ENCODE measurements at places on chromosomes 1 and 21.

DNA sequence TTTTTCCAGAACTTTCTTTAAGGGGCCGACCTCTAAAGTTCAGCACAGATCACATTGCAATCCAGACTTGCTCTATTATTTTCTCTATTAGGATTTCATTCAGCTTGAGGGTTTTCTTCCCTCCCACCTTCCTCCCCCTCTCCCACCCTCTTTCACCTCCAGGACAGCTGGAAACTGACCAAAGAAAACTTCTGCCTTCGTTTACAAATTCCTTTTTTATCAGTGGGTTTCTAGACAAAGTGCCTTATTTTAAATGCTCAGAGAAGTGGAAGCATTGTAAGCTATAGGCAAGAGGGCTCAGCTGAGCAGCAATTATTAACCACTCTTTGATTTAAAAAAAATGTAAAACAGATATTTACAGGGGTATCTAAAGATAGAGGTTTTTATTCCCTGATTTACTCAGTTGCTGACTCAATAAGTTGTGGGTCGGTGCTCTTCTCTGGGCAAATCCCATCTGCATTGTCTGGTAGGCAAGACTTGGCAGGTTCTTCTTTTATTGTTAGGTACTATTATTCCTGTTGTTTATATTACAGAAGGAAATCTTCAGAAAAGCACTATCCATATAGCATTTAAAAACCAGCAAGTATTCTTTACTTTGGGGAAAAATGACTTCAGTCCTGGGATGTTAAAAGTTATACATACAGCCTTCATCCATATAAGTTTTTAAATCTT is 277.0 kb upstream of the C1orf105 start:
- DNase-seq, result no peak

DNA sequence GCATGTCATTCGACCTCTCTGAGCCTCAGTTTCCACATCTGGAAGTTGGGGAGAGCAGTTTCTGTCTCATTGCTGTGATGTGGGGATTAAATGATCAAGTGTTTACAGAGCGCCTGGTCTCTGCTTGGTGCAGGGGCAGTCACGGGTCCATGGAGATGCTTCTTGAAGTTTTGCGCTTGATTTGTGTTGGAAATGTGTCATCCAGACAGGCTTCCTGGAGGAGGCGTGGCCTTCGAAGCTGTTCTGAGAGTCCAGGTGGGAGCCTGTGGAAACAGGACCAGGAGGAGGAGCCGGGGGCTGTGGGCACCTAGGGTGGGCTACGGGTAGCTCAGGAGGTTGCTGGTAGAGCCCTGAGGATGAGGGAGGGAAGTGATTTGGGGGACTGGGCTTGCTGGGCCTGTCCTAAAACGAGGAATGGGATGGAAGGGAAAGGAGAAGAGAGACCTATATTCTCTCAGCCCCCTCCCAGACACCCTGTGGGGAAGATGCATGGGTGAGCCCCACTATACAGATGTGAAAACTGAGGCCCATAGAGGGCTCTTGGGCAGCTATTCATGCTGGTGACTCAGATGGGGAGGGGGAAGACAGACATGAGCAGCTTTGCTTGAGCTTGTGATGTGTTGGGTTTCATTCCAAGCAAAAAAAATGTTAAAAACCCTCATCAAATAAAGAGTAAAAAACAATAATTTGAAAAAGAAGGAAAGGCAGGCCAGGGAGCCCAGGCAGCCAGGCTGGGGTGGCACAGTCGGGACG is 107.2 kb upstream of the WNT4 start:
- DNase-seq, result no peak

GRCh38 chr1:40849801-40850592 is 12.2 kb downstream of the CITED4 start:
- peak; percentile 73 for DNase-seq

DNA sequence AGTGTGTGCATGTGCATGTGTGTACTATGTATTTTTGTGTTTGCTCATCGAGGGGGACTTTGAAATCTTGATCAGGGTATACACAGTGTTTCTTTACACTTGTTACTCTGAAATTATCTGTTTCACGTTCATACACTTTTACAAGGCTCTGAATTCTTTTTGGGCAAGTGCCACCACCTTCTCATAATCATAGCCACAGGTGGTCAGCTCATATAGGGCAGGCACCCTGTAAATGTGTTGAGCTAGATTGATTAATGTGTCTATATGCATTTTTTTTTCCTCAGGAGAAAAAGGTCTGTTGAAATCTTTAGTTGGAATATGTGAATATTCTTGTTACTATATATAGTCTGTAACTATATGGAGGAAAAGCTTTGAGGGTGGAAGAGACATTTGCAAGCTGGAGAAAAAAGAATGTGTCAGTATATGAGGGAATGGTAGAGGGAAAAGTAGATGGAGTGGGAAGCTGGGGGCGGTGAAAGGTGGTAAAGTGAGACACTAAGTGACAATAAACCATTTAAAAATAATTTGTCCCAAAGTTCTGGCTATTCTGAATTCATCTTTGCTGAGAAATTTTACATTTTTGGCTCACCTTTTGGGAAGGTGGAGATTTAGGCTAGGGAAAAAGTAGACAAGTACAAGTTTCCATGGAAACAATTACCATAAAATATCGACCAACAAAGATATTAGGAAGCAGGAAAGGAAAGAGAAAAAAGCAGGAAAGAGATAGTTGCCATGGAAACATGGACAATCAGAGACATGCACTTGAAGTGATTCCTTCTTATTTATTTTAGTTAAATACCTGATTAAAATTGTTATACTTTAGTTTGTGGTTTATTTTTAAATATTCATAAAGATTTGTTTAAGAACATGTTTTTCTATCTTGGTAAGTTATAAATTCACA is 277.5 kb downstream of the PDE4B start:
- no peak for DNase-seq

DNA sequence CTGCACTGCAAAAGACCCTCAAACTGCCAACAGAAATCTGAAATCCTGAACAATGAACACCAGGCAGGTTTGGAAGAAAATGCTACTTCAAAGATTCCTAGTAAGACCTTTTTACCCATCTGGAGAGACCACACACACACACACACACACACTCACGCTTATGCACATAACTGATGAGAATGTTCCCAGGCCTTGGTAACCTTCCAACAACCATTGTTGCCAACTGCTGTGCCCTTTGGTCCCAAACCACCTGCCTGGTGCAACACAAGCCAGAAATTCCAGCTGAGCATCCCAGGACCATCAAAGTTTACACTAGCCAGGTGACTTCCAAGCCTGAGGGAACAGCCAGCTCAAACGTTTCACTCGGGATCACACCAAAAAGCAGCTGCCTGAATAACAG is 56.9 kb downstream of the SEC16B start:
- DNase-seq, result no peak

- DNase-seq, result no peak
These were observed 22.8 kb downstream of the TAS1R2 start for GRCh38 chr1:18836654-18837053.

GRCh38 chr1:114310695-114311271 is 157.1 kb upstream of the SYT6 start:
- no peak for DNase-seq

- DNase-seq, result no peak
These were observed 122.3 kb upstream of the BACE2 start for GRCh38 chr21:41045534-41046268.

GRCh38 chr1:85563139-85563538 is 17.4 kb upstream of the CCN1 start:
- DNase-seq, result no peak

GRCh38 chr1:203631946-203632345 is 5.3 kb downstream of the ATP2B4 start:
- DNase-seq, result no peak

DNA sequence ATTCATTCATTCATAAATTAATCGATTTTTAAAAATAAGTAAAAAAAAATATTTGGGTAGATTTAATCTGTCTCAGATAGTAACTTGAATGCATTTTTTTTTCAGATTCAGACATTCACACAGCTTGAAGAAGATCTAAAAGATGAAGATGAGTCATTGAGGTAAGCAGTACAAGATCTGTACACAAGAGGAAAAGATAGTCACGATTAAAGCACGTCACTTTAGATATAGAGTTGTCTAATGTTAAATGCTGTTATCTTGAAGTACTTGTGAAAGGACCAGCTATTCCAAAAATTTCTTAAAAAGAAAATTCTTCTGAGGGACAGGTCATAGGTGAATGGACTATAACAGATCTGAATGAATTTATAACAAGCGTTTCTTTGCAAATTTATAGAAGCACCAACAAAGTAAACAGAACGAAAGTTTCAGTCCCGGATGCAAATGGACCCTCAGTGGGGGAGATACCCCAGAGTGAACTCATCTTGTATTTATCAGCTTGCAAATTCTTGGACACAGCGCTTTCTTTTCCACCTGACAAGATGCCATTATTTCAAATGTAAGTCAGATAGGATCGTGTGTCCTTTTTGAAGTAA is 31.2 kb upstream of the MORC3 start:
- no peak for DNase-seq

DNA sequence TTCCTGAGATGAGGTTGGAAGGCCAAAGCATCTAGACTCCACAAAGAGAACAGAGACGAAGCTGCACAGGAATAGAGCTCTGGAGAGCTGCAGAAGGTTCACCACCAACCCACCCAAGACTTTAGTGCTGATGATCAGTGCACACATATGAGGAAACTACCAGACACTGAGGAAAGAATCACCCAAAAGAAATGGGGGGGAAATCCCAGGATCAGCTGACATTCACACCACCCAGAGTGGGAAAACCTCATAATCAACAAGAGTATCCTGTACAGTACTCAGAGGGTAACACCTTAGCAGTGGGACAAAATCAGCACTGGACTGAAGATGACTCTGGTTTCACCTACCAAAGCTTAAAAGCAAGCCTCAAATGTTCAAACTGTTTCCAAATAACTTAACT is 36.4 kb downstream of the DENND1B start:
- no peak for DNase-seq

- no peak for DNase-seq
These were observed 139.0 kb upstream of the TMEM51 start for GRCh38 chr1:15014516-15014915.

GRCh38 chr1:36457691-36458090 is 6.5 kb downstream of the MRPS15 start:
- DNase-seq, result no peak

DNA sequence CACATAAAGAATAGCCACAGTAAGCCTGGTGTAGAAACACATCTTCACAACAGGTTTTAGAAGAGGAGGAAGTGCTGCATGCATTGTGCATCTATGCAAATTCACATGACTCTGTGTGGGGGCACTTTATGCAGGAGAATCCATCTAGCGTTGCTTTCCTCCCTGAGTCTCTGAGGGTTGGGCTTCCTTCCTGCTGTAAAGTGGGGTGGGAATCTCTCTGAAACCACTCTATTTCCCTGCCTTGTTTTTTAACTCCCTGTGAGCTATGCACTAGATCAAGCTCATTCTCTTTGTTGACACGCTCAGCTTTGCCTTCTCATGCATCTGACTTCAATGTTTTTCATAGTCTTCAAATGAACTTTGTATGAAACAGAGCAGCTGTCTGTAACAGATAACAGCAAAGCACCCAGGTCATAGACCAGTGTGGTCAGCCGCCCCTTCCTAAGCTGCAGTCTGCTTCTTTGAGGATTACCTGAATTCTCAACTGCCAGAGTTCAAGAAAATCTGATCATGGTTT is 102.7 kb upstream of the DPH5 start:
- no peak for DNase-seq

GRCh38 chr21:45381036-45381787 is 23.8 kb upstream of the COL18A1 start:
- DNase-seq, result no peak

GRCh38 chr1:228275430-228276173 is 67.8 kb downstream of the OBSCN start:
- DNase-seq, result peak; percentile 88

DNA sequence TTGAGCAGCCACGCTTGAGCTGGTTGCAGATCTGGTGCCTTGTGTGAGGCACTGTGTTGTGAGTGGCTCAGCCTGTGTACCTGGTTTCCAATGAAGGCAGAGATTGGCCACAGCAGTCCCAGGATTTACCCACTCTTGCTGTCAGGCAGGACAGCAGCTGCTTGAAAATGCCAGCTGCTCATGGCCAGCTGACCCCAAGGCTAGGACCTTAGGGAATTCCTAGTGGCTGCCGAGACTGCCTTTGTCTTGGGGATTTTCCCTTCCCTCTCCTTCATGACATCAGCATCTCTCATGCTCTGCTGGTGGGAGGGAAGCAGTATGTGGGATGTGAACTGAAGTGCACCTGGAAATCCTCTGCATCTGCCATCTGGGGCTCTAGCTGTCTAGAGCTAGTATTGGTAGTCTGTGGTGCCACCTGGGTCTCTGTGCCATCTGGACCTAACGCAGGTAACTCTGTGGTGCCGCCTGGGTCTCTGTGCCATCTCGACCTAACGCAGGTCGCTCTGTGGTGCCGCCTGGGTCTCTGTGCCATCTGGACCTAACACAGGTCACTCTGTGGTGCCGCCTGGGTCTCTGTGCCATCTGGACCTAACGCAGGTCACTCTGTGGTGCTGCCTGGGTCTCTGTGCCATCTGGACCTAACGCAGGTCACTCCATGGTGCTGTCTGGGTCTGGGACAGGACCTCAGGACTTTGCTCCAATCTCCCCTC is 3.8 kb upstream of the LRRC47 start:
- DNase-seq, result no peak

GRCh38 chr1:29490204-29490934 is 254.0 kb downstream of the PTPRU start:
- DNase-seq, result no peak

- DNase-seq, result no peak
These were observed 32.1 kb upstream of the OPRD1 start for GRCh38 chr1:28779751-28780408.

DNA sequence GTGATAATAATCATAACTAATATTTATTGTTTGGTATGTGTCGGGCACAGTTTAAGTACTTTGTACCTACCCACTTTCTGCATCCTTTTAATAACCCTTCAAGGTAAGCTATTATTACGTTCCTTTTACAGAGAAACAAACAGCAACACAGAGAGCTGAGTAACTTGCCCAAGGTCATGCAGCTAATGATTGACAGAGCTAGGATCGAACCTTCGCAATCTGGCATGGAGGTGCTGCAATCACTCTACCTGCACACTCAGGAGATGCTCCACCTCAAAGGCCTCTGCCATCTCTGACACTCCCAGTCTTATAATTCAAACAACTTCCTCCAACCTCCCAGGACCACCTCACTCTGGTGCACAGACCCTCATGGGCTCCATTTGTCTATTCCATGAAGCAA is 137.2 kb downstream of the DMRTA2 start:
- DNase-seq, result no peak

- DNase-seq, result no peak
These were observed 20.8 kb downstream of the PKP1 start for GRCh38 chr1:201304126-201304525.

- no peak for DNase-seq
These were observed 14.9 kb downstream of the SLC45A3 start for GRCh38 chr1:205665201-205666045.

Data from stimulated activated CD4-positive, alpha-beta T cell treated with anti-CD3 and anti-CD28 coated beads, Interleukin-12 subunit alpha, Interleukin-12 subunit beta, amount 100 ng/mL, for 4 hours (primary cell).